Cardiac ventricle fibroblast (primary cell): ENCODE measurements at places on chromosomes 4 and X. TPM values are rescaled to one million over a fixed set of nuclear protein-coding genes. Genes with fewer than 3 reads are reported as not detected.

PPP1R2C gene
- not detected in 2 replicates for total RNA-seq

P2RY4 gene
- not detected in 2 replicates for total RNA-seq

MTNR1A gene
- not detected in 2 replicates for total RNA-seq

L1CAM gene
- total RNA-seq = 0.05 TPM in 1 of 2 replicates, not detected in the other

ASMTL gene
- total RNA-seq = 42.0 and 49.2 TPM in 2 replicates

RBMXL3 gene
- not detected in 2 replicates for total RNA-seq

OTUD6A gene
- total RNA-seq = not detected in 2 replicates

ARSJ gene
- total RNA-seq = 16.2 and 19.9 TPM in 2 replicates

PAGE2B gene
- not detected in 2 replicates for total RNA-seq

FBXO8 gene
- total RNA-seq = 19.7 and 20.4 TPM in 2 replicates

IRF2 gene
- total RNA-seq = 30.4 and 35.6 TPM in 2 replicates

CCKAR gene
- total RNA-seq = not detected in 2 replicates

BCAP31 gene
- total RNA-seq = 116 and 122 TPM in 2 replicates

PRSS12 gene
- total RNA-seq = under 0.01 TPM in 1 of 2 replicates, not detected in the other
